C1 segment of cervical spinal cord (tissue), 14 donors: ENCODE measurements at places on chromosomes 2 and 18.

DNA sequence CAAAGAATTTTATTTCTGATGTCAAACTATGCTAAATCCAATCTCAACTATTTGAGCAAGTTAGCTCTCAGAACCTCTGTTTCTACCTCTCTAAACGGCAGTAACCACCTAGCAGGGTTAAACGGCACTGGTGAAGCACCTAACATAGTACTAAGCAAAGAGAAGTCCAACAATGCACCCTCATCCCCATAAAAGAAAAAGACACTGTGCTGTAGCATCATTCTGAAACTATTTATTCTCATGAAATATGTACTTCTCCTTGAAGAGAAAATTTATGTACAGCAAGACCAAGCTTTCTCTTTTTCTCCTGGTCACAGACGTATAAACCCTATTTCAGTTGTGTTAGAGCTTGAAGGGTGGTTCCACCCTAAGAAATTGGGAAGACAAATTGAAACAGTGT, 4.8 kb downstream of the MEX3C start:
- DNase-seq, result no peak

GRCh38 chr2:226115102-226115831, 684.4 kb downstream of the IRS1 start:
- DNase-seq, result no peak

GRCh38 chr18:42275138-42275535, 320.1 kb downstream of the PIK3C3 start:
- DNase-seq, result no peak

- DNase-seq, result no peak
These were observed 166.2 kb downstream of the TDRD15 start for GRCh38 chr2:21289989-21290388.

- DNase-seq, result no peak
These were observed 980.8 kb downstream of the TSN start for GRCh38 chr2:122736279-122736678.

DNA sequence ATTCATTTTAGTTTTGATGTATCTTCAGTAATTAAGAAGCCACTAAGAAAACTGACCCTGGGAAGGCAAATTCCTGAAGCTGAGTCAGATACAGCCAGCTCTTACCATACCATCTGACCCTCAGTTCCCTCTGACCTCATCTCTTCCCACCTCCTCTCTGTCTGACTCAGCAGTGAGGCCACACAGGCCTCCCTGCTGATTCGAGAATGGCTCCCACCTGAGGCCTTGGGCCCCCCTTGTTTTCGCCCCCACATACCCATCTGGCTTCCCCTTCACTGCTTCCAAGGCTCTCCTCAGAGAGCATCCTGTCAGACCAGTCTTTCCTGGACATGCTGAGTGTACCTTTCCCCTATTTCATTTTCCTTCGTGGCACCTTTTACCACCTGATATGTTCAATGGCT, 71.0 kb upstream of the CYP1B1 start:
- DNase-seq, result no peak

- DNase-seq, result no peak
These were observed 108.3 kb downstream of the DYSF start for GRCh38 chr2:71561441-71562267.
